ENCODE measurements at places on chromosomes 5 and 9. TPM values are rescaled to one million over a fixed set of nuclear protein-coding genes. Genes with fewer than 3 reads are reported as not detected.
A peak's percentile ranks its signal among the peaks of the same experiment; 100 is the strongest.

Gene CCDC152
- 2.1 TPM for total RNA-seq

Gene PDZD2
- total RNA-seq, result 1.4 TPM

Gene TRIM7
- 3.5 TPM for total RNA-seq

DNA sequence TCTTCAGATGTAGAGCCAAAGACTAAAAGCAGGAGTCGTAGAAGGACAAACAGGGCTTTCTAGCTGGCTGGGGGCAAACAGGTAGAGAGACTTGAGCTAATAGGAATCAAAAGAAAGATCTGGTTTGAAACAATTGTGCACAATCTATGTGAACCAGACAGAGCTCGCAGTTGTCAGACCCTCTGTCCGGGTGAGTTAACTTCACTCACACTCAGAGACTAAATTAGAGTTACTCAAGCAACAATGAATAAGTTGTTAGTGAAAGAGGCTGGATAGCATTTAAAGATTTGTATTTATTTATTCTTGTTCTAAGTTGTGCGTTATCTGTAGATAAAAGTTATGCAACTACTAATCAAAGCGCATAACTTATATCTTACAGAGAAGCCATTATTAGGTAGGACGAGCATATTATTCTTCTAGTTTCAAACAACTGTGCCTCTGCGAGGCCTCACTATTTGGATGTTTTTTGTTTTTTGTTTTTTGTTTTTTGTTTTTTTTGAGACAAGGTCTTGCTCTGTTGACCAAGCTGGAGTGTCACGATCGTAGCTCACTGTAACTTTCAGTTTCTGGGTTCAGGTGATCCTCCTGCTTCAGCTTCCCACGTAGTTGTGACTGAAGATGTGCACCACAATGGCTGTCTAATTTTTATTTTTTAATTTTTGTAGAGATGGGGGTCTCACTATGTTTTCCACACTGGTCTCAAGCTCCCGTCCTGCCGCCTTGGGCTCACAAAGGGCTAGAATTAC lies 13.2 kb upstream of the LNPEP start:
- no peak for DNase-seq

- DNase-seq, result no peak
These were observed 34.8 kb upstream of the GLRX start for GRCh38 chr5:95857185-95857945.

- DNase-seq, result no peak
These were observed 6.8 kb upstream of the HNRNPA0 start for GRCh38 chr5:137760719-137761516.

GRCh38 chr9:133656211-133657119 lies 20.3 kb downstream of the DBH start:
- no peak for DNase-seq

DNA sequence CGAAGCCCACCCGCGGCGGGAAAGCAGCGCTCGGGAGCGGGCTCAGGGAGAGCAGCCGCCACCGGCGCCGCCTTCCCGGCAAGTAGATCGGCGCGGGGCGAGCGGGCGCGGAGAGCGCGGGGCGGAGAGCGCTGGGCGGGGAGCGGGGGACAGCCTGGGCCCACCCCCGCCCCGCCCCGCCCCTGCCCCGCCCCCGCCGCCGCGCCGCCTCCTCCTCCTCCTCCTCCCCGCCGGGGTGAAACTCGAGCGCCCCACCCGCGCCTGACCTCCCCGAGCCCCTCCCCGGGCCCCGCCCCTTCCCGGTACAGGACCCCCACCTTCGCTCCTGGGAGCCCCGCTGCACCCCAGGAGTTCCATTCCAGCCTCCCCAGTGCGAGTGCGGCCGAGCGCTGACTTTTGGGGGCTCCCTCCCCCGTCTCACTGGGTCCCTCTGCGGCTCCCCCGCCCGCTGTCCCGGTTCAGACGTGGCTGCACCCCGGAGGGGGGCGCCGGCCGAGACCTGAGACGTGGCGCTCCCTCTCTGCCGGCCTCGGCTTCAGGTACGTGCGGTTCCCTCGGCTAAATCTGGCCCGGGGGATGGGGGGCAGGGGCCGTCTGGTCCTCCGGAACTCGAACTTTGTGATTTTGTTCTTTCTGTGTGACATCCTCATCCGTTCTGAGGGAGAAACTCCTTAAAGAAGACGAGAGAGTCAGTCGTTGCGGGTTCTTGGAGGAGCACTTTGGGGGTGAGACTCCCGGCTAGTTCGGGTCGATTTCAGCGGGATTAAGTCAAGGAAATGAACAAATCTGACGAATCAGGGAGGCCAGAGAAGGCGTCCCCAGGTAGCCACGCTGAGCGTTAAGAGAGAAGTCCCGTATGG lies at the start of gene SEMA5A:
Gene SEMA5A (minus strand): TSS at position 84 of the 860 bp plus-strand sequence. CDS start 166,129 bp downstream, outside the sequence.
- DNase-seq, result peak; percentile 46

- DNase-seq, result no peak
These were observed 5.1 kb downstream of the IQGAP2 start for GRCh38 chr5:76408104-76408654.

DNA sequence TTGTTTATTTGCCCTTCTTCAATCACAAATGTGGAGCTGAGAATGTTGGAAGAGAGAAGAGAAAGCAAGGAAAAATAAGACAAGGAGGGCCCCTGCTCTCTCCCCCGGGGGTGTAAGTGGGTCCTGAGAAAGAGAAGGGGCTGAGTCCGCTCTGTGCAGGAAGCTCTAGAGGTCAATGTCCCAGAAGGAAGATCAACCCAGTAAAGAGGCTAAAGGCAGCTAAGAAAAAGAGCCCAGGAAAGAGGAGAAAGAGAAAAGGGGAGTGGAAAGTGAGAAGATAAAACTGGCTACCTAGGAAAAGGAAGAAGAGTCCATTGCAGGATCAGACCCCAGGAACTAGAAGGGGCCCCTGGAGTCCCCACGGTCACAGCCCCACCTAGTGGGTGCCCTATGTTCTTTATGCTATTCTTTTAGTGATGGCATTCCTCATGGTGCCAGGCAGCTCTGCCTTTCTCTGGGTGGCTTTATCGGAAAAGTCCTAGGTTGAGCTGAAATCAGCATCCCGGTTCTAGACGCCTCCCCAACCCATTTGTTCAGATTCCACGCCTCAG lies 583.4 kb downstream of the ACTL7B start:
- DNase-seq, result no peak

- DNase-seq, result no peak
These were observed 239.1 kb upstream of the NUDT12 start for GRCh38 chr5:103801681-103802080.

Measured in T-helper 17 cell (primary cell).